ENCODE measurements at places on chromosomes 7 and 10.

- DNase-seq = no peak
Measured at GRCh38 chr10:86802473-86803108, 46.2 kb downstream of the BMPR1A start.

GRCh38 chr7:76193466-76193865 lies 8.2 kb upstream of the SRRM3 start:
- no peak for DNase-seq

- DNase-seq = no peak
Measured at GRCh38 chr7:154918741-154919140, 84.2 kb downstream of the PAXIP1 start.

DNA sequence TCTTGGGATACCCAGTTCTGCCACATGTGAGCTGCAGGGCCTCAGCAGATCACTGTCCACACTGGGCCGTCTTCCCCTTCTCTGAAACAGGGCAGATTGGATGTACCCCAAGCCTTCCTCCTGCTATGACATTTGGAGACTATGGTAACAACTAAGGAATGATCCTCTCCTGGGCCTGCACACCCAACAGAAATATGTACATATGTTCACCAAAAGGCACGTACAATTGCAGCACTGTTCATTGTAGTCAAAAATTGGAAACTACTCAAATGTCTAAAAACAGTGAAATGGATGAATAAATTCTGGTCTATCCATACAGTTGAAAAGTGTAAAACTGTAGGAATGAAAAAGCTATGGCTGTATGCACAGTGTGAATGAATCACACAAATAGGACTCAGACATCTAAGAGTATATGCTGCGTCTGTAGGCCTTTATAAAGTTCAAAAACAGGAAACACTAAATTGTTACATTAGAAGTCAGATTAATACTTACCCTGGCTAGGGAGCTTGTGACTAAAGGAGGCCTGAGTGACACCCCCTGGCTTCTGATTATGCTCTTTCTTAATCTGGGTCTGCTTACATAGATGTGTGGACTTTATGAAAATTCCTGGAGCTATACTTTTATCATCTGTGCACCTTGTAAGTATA lies 16.1 kb upstream of the XPNPEP1 start:
- DNase-seq = no peak

DNA sequence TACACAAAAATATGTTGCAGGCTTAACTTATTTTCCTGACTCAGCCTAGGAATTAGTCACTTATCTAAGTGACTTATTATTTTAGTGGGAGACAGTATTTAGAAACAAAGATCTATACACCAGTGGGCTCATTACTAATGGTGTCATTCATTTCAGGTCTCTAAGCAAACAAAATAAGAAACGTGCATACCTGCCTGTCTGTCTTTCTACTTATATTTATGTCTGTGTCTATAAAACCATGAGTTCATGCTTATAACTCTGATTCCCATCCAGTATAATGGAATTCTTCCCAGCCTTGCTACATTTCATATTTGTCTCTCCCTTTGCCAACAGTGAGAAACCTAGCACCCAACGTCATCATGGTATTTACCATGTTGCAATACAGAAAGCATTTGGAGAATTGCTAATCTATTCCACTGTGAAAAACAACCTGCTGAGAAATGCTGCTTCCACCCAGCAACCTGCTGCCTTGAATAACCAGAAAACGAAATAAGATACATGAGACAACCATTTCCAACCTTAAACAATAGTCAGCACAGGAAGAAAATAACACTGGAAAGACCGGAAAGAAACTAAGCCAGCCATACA lies 501.0 kb downstream of the GLRX3 start:
- DNase-seq = no peak

- no peak for DNase-seq
Measured at GRCh38 chr10:29859521-29860130, 199.8 kb downstream of the JCAD start.

- no peak for DNase-seq
Measured at GRCh38 chr7:144763291-144763690, 72.6 kb downstream of the TPK1 start.

- DNase-seq = no peak
Measured at GRCh38 chr7:3585826-3586225, 284.8 kb downstream of the SDK1 start.

DNA sequence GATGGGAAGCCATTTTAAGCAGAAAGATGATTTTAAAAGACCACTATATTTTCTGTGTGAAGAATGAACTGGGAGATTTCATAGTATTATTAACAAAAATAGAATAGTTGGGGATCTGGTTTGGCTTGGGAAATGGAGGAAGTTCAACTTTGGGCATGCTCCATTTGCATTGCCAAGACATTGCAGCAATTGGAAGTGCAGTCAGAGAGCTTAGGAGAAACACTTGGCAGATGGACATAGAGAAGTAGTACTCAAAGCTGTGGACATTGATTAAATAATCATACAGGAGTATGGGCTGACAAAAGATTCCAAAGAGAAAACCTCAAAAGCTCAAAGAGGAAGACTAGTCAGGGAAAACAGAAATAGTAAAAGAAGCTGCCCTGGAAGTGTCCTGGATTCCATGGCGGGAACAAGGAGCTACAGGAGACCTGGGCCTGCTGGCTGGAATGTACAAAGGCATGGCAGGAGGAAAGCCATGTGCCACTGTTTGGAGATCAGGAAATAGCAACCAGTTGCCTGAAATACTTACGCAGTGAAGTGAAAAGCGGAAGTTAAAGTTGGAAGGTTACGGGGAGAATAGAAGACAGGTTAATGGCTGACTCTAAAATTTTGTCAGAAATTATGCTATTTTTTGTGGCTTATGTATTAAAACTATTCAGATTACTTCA lies 93.6 kb upstream of the MXI1 start:
- no peak for DNase-seq

- DNase-seq = no peak
Measured at GRCh38 chr10:26914898-26915297, 54.1 kb upstream of the ABI1 start.

DNA sequence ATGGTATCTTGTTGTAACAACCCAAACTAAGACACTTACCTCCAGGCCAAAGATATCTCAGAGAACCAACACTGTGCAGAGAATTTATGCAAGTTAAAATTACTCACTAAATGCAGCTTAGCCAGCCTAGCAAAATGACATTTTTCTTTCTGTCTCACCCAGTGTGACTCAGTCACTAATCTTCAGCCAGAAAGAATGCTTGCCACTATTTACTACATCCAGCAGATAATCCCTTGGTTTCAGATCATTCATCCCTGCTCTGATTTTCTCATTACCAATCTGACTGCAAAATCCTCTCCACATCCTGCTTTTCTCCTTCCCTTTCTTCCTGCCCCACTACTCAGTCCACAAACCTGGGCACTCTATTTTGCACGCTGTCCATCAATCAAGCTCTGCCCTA lies 93.5 kb upstream of the NEBL start:
- no peak for DNase-seq

- DNase-seq = no peak
Measured at GRCh38 chr10:9230625-9231024, 1176.1 kb downstream of the GATA3 start.

GRCh38 chr10:96397902-96398301 lies 39.1 kb upstream of the OPALIN start:
- no peak for DNase-seq

GRCh38 chr7:139016931-139017511 lies 18.8 kb downstream of the ZC3HAV1L start:
- peak; percentile 66 for DNase-seq
